Stimulated activated CD4-positive, alpha-beta T cell treated with anti-CD3 and anti-CD28 coated beads, Interleukin-2, amount 100 ng/mL, for 48 hours (primary cell): ENCODE measurements at places on chromosomes 3 and 15.
A peak's percentile ranks its signal among the peaks of the same experiment; 100 is the strongest.

DNA sequence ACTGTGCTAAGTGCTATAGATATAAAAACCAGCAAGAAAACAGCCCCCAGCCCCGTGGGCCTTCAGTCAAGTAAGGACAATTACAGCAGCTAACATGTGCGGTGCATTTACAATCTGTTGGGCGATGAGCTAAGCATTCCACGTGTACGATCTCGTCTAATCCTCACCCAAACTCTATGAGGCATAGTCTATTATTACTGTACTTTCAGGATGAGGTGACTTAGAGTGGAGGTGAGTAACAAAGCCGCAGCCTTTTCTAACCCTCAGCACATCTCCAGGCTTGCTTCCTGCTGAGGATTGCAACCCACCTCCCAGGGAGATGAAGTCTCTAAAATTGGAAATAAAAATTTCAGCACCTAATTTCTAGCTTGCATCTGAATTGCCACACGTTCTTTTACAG, 53.2 kb upstream of the MCF2L2 start:
- no peak for DNase-seq

GRCh38 chr15:79816571-79816970, 80.2 kb downstream of the MTHFS start:
- no peak for DNase-seq

GRCh38 chr15:90836296-90836871, 32.0 kb upstream of the FURIN start:
- no peak for DNase-seq

- DNase-seq = no peak
Observed at GRCh38 chr15:85614059-85614458, 180.7 kb downstream of the KLHL25 start.

GRCh38 chr3:33385423-33385822, 54.8 kb downstream of the UBP1 start:
- DNase-seq = peak; percentile 18

DNA sequence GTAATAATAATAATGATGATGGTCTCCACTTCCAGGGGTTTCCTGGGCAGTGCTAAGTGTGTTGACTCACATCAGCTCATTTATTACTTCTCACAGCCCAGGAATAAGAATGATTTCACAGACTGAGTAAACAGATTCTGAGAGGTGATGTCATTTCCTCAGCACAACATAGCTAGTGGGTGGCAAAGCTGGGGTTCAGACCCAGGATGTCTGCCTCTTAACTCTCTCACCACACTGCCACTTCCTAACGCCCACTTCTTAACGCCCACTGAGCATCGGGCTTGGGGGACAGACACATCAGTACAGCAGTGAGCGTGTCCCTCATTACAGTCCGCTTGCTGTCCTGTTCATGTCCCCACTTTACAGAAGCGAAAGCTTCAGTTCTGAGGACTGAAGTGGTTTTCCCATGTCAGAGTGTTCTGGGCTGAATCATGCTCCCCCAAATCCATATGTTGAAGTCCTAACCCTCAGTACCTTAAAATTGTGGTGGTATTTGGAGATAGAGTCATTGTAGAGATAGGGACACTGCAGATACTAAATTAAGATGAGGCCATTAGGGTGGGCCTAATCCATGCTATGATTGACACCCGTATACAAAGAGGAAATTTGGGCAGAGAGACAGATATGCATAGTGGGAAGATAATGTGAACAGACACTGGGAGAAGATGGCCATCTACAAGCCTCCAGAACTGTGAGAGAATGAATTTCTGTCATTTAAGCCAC, 68.0 kb downstream of the ATP2B2 start:
- peak; percentile 48 for DNase-seq

DNA sequence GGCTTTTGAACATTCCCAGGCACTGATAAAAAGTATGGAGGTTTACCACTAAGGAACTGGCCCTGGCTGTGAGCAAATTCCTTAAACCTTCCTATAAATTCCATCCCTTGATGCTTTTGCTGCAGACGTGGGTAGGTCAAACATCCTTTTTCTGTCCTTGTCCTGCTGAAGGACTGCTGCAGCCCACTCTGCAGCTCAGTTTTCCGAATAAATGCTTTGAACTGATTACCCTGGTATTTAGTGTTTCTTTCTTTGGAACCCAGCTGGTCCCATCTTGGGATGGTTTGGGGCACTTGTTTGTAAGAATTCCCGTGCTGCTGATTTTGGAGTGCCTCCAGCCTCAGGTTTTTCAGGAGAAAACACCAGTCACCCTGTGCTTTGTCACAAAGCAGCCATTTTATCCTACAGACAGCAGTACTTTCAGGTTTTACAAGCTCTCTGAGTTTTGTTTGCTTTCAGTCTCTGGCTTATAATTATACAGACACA, 815.9 kb downstream of the VGLL3 start:
- DNase-seq = no peak

DNA sequence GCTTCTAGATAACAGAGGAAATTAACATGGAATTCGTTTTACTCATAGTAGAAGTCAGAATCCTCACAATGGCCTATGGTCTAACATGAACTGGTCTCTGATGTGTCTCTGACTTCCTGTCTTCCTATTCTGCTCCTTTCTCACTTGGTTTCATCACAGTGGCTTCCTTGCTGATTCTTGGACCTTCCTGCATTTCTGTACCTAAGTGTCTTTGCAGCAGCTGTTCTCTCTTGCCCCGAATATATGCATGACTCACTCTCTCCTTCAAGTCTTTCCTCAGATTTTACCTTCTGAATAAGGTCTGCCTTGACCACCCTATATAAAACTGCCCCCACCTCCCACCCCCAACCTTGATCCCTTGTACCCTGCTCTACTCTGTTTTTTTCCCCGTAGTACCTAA, 14.1 kb downstream of the ARL13B start:
- no peak for DNase-seq

GRCh38 chr15:91776104-91776503, 77.4 kb upstream of the SLCO3A1 start:
- no peak for DNase-seq

DNA sequence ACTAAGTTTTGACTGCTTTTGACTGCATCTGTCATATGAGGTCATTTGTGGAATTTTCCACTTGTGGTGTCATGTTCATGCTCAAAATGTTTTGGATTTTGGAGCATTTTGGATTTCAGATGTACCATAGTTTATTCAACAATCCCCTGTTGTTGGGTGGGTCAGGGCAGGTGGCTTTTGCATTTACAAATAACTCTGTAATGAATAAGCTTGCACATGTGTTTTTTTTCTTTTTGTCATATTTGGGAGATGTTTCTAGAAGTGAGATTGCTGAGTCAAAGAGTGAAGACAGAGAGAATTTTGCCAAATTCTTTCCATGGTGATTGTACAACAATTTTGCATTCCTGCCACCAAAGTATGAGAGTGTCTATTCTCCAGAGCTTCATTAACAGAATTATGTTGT, 62.4 kb upstream of the ADPGK start:
- DNase-seq = no peak

- no peak for DNase-seq
Observed at GRCh38 chr3:142210608-142211007, 14.8 kb downstream of the GK5 start.

GRCh38 chr15:96484830-96485229, 154.3 kb downstream of the NR2F2 start:
- no peak for DNase-seq

- DNase-seq = no peak
Observed at GRCh38 chr3:121592856-121593702, at the start of gene FBXO40. TSS of gene FBXO40 (plus strand) at chr3:121593379. CDS start at chr3:121620576, 27,197 bp downstream.

DNA sequence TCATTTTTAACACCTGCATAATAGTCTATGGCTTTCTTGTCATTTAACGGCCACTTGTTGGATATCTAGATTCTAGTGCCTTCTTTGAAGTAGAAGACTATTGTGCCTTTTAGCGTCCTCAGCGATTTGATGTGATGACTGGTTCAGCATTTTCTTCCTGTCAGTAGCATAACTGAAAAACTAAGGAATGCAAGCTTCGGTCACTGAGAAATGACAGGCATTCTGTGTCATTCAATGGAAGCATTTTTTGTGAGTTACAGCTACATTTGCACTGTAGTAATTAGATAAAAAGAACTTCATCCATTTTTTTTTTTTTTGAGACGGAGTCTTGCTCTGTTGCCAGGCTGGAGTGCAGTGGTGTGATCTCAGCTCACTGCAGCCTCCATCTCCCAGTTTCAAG, 10.3 kb downstream of the NEK11 start:
- DNase-seq = no peak

GRCh38 chr3:77040216-77040615, 317 bp downstream of the ROBO2 start:
- no peak for DNase-seq

DNA sequence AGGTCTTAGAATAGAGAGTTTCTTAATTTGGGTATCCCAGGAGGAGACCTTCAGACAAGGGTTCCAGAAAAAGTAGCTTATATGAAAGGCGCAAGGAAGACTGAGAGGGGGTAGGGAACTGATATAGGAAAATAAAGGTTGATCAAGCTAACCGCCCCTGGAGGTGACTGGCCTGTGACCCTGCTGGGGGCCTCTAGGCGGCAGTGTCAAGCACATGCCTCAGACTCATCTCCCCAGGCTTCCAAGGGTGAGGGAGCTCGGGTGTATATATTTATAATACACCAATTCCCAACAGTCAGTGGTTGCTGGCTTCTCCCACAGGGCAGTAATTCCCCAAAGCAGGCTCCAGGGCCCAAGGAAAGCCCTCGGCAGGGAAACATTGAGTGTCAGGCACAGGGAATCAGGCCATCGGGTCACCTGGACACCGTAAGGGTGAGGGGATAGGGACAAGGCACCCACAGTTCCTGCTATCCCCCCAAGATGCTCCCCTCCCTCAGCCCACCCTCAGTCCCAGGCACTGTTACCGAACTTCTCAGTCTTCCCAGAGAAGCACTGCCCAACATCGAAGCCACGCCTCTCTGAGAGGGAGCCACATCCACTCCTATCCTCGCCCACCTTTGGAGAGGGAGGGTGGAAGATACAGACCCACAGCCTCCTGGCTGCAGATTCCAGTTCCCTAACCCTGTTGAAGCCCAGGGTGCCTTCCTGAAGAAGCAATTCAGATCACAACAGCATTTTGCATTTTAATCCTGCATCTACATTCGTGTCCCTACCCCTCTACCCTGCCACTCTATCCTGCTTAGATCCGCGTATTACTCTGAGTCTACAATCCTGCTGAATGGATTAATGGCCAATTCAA, 19.5 kb upstream of the CAV3 start:
- no peak for DNase-seq

DNA sequence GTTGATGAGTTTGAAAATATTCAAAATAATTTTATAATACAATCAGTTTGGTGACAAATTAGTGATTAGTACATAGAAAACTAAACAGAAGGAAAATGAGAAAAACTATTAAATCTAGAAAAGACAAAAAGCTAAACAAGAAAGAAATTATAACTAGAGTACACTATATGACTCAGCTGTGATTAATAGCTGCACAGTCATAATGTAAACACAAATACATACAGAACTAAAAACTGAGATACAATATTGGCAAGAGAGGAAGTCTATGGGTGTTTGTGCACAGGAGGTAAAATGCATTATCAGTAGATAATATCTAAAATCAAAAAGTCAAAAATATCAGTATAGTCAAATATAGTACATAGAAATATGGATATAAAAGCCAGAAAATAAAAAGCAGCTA, 80.7 kb upstream of the PCSK6 start:
- DNase-seq = no peak

GRCh38 chr3:112829046-112829445, 17.6 kb downstream of the CD200R1L start:
- DNase-seq = no peak

DNA sequence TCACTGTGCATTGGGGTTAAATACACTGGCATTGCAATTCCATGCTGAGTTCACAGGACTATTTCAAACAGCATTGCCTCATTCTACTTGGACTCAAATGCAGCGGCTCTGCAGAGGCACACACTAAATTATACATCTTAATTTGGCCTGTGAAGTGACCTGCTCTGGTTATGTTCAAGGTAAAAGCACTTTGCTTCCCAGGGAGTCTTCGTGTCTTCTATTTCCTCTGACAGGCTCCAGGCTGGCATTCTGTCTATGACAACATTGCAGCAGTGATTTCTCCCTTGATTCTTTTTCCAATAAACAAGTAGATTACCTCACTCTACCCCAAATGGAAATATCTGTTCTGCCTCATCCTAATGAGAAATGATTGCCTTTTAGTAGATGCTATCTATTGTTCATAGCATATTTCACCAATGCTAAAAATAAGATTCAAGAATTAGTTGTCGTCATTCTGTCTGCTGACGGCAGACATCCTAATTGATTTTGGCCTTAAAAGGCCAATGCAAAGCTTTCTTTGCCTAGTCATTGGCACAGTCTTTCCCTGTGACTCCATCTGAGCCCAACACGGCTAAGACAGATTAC, 33.8 kb downstream of the FMN1 start:
- DNase-seq = no peak

DNA sequence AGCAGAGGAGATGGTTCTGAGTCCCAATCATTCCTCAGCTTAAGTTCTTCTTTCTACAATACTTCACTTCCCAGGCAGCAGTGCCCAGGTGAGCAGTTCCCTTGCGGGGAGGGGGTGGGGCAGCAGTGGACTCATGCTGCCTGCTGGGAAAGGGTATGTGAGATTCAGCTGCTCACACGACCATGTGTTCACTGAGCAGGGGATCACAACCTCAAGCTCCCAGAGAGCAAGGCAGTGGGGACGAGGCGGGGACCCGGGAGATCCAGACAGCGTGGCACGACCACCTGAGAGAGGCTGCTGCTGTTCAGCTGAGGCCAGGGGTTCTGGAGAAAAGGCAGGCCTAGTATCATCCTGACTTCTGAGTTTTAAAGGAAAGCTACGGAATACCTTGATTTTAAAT, 166.6 kb downstream of the XXYLT1 start:
- no peak for DNase-seq
